Ovary (tissue), 10 donors: ENCODE measurements at places on chromosomes 6 and 20.

GRCh38 chr20:43196243-43196642 lies 6.5 kb upstream of the PTPRT start:
- DNase-seq: no peak

DNA sequence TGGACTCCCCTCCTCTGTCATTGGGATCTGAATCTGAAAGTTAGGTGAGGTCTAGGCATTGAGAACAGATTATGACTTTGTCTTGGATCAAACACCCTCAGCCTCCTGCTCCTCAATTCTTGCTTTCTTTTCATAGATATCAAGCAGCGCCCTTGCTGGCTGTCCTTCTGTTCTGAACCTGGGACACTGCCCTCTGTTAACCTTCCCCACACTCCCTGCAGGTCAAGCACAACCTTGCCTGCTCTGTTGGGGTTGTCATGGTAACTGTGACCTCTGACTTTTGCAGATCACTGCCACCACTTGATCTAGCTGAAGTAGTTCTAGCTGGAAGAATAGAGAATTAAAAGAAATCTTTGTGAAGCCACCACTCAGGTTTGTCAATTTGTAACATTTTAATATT lies 16.4 kb upstream of the MICA start:
- no peak for DNase-seq

DNA sequence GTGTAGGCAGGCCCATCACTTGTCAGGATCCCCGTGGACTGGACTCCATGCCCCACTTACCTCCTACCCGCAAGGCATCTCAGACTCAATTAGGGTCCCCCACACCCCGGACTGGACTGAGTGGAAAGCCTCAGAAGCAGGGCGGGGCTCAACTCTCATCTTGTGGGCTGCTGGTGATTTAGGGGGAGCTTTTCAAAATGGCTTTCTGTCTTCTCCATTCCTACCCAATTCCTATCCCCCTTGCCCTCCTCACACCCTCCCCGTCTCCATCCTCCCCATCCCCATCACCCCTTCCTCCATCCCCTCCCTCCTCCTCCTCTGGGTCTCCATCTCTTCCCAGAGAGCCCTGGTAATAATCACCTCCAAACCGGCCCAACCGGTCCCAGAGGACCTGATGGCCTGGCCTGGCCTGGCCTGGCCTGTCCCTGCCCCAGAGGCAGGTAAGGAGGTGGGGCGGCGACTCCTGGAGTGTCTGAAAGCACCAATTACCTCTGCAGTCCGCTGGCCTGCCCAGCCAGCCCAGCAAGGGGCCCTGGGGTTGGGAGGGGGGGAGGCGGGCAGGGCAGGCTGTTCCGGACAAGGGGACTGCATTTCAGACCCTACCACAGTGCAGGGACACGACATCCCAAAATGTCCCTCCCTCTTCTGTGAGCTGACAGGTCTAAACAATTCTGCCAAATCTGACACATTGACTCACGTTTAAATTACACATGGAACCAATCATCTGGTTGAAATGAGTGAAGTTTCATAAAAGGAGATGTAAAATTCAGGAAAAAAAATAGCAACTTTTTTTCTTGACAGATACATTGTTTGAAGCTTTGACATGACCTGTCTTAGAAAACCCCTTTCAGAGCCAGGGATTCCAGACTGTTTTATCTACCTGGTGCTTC lies 24.8 kb downstream of the MAFB start:
- no peak for DNase-seq

DNA sequence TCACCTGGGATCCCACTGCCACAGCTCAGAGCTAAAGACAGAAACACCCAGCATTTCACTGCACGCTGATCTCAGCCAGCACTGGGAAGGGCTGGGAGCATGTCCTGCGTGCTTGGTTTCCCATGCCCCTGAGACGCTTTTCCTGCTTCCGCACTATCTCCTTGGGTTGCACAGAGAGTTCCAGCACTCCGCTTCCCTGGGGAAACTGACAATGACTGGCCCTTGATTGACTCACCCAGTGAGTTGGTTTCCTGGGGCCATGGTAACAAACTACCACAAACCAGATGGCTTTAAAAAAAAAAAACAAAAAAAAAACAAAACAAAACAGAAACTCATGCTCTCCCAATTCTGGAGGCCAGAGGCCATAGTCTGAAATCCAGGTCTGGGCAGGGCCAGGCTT lies 14.8 kb upstream of the MAS1L start:
- no peak for DNase-seq

GRCh38 chr6:128725271-128726233 lies 157.4 kb upstream of the LAMA2 start:
- peak; percentile 28 for DNase-seq

GRCh38 chr6:161407581-161407980 lies 133.7 kb upstream of the AGPAT4 start:
- DNase-seq: no peak

DNA sequence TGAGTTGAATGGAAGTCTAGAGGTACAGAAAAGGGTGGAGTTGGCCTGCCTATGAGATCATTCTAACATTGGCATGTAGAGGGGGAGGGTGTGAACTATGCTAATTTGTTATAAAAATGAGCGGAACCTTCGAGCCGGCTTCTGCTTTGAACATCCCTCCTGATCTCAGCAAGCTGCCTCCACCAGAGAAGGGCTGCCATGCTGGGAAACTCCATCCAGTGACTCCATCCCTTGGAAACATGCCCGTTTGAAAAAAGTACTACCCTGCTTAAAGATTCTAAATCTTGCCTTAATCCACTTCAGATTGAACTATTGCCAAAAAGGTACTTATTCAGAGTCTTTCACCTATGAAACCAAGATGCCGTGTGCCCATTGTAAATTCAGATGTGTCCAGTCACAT lies 43.6 kb upstream of the TMEM170B start:
- DNase-seq: no peak

GRCh38 chr6:126842769-126843168 lies 275.7 kb upstream of the RSPO3 start:
- no peak for DNase-seq

DNA sequence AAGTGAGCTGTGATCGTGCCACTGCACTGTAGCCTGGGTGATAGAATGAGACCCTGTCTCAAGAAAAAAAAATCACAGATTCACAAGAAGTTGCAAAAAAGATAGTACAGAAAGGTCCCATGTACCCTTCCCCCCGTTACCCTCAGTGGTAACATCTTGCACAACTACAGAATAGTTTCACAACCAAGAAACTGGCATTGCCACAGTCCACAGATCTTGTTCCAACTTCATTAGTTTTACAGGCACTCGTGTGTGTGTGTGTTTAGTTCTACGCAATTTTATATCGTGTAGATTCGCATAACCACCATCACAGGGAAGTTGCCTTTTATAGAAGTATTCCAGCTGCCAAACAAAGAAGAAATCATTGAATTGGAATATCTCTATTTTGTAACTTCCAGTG lies 19.1 kb downstream of the SPATA2 start:
- DNase-seq: no peak

DNA sequence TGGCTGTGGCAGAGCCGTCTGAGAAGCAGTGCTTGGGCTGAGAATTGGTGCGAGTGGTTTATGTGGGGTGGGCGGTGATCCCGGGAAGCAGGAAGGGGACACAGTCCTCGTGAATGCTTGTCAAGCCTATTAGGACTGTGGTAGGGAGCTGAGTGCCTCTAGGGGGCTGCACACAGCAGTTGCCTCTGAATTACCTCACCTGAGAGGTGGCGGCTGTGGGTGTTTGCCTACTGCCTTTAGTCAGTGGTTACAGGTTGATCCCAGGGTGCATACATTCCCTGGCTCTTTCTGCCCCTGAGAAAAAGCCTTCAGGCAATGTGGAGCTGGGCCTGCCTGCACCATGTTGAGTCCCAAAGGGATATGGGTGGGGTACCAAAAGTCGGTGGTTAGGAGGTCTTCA lies 5.2 kb downstream of the AP5S1 start:
- DNase-seq: no peak

DNA sequence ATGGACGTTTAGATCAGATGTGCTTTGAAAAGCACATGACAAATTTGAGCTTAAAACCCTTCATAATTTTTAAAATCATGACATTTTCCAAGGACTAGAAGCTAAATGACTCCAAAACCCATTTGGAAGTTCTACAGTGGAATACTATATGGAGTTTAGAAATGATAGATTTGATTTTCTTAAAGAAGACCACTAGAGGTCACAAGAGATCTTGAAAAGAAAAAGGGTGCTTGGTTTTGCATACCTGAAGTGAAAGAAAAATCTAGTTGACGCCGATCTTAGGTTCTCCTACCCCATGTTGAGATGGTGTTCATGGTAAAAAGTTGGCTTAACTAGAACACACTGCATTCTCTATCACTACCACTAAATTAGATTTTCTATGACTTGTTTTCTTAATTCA lies 31.5 kb downstream of the CFAP61 start:
- no peak for DNase-seq

DNA sequence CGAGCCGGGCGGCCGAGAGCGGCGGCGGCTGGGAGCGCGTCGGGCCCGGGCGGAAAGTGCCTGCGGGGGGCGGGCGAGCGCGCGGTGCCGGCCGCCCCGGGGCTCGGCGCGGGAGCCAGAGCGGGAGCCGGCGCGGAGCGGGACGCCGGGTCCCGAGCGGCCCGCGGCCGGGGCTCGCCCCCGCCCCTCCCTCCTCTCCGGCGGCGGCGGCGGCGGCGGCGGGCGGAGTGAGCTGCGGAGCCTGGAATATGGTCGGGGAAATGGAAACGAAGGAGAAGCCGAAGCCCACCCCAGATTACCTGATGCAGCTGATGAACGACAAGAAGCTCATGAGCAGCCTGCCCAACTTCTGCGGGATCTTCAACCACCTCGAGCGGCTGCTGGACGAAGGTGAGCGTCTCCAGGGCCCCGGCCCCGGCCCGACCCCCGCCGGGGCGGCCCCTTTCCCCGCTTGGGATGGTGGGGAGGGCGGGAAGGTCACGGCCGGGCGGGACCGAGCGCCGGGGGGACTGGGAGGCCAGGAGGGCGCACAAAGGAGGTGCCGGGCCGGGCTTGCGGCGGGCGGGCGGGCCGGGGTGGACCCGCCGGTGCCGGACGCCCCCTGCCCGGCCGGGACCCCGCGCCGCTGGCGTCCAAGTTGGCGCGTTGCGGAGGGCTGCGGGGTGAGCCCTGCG lies 565 bp downstream of the QKI start:
- DNase-seq: peak; percentile 47

DNA sequence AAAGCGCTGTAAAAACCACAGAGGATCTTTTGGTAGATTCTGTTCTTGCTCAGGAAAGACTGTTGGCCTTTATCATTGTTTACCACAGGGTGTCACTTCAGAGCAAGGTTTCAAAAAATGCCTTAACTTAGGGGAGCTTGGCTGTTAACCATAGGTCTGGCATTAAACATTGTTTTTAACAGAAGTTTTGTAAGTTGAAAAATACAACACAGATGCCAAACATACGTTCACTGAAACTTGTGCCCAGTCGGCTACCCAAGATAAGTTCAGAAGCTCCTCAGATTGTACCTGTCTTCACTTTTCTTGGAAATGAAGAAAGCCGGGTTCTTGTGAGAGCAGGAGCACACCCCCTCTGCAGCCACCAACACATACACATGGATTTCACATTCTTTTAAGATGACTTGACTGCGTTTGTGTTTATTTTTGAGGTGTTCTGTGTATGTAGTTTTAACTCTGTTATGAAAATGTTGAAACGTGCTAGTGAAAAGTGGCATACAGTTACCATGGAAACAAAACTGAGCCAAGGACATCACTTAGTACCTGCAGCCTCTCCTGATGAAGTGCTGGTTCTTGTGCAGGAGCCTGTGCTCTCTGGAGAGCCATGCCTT lies 64.9 kb downstream of the SYCP2L start:
- no peak for DNase-seq

- no peak for DNase-seq
These were observed 122.4 kb downstream of the MRPL14 start for GRCh38 chr6:44004625-44005506.

- no peak for DNase-seq
These were observed 37.1 kb upstream of the SIRPG start for GRCh38 chr20:1694672-1695071.

DNA sequence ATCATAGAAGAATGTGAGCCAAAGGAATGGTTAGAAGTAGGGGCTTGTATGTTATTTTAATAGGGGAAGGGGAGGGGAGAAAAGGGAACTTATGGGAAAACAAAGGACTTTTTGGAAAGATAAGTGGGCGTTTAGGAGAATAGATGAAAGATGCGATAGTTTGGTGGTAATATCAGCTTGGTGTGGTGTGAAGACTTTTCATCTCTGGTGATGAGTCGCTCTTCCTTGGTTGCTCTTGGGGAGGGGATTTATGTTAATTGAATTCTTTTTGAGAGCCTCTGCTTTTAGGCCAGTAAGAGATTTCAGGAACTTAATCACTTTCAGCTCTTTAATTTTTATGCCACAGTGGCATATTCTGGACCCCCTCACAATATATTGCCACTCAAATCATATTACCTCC lies 10.8 kb downstream of the HECA start:
- DNase-seq: no peak

GRCh38 chr6:166253778-166254204 lies 54.4 kb downstream of the PRR18 start:
- DNase-seq: no peak

DNA sequence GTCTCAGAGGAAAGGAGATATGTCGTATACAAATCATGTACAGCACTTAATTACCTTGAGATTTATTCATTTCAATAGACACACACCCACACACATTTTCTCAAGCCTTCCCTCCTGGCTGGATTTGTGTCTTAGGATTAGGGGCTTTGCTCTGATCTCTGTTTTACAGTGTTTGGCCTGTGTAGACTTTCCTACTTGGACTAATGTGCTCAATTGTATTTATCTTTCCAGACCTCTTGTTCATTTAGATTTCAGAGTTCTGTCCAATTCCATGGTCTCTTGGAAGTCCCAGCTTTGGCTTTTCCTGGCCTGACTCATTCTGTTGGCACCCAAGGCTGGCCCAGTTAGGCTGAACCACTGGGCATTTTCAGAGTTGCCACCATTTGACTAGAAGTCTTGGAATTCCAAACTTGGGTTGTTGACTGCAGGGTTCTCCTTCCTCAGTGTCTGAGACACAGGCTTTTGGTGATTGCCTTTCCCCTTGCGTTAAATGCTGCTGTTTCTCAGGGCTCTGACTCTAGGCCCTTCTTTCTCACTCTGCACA lies 8.9 kb upstream of the RFPL4B start:
- DNase-seq: no peak

DNA sequence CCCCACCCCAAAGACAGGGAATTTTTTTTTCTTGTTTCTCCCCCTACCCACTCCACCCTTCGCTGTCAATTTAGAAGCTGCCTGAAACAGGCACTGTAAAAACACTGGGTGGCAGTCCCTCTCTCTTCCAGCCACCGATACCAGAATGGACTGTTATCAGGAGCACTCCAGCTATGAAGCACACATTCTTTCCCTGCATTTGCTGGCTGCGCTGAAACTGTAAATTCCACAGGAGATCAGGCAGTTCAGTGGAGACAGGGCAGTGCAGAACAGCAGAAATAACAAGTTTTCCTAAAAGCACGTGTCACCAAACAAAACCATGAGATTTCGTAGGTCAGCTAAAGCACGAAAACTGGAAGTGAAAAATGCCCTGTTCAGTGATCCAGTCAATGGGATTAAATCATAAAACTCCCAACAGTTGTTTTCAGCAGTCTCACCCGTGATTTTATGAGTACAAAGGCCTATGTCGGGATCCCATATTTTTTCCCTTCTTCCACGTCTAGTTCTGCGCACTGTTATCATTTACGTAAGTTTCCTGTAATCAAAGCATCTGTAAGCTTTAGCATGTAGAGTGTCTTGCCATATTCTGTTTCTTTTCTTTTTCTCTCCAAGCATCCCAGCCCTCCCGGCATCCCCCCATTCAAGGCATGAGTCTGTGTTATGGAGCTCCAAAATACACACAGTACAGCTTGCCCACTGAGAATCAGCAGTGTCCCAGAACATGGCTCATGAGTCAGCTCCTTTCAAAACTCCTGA lies 359.9 kb upstream of the EPHA7 start:
- no peak for DNase-seq
